ENCODE measurements at places on chromosomes 4 and X.

GRCh38 chr4:55920571-55920970 is 28.2 kb upstream of the CEP135 start:
- DNase-seq, result no peak

GRCh38 chr4:86496094-86497080 is 97.7 kb upstream of the PTPN13 start:
- no peak for DNase-seq

DNA sequence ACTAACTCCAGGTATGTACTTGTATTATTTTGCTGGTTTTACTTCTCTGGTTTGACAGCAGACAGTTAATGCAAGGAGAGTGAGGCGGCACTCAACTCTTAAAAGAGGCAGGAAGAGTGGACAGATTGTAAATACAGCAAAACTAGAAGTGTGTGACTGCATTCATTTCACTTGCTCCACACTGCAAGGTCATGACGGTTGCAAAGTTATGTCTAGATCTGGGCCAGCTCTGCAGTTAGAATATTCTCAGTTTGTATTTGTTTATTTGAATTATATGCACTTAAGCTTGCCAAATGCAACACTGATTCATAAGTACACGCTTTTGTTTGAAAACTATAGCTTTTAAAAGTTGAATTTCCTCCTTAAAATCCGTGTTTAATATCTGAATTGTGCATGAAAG is 148.9 kb downstream of the STIM2 start:
- DNase-seq, result no peak

GRCh38 chr4:120561648-120562047 is 360.9 kb downstream of the PRDM5 start:
- DNase-seq, result no peak

GRCh38 chr4:79881407-79881806 is 191.6 kb downstream of the ANTXR2 start:
- no peak for DNase-seq

DNA sequence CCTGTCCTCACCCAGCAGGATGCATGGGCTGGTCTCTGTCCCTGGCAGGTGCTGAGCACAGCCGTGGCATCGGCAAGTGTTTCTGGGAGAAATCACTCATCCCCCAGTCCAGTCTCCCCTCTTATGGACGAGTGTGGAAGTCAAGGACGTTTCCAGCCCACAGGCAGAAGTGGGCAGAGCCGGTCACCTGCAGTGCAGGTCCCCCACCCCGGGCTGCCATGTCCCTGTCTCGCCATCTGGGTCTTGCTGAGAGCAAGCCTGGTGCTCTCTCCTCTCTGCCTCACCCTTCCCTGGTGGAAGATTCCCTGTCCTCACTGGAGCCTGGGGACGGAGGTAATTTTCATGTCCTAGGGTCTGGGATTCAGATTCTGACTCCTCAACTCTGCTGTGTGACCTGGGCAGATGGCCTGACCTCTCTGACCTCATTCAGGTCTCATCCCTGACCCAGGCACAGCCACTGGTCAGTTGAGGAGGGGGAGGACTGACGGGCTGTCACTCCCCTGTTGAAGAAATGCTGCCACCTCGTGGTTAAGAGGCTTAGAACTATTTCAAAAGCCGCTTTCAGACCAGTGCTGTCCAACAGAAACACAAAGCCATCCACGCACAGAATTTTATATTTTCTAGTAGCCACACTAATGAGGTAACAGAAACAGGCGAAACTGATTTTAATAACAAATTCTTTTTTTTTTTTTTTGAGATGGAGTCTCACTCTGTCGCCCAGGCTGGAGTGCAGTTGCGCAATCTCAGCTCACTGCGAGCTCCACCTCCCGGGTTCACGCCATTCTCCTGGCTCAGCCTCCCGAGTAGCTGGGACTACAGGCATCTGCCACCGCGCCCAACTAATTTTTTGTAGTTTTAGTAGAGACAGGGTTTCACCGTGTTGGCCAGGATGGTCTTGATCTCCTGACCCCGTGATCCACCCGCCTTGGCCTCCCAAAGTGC is 1.8 kb downstream of the CPZ start:
- DNase-seq, result no peak

GRCh38 chr4:90234916-90235547 is 107.8 kb downstream of the CCSER1 start:
- no peak for DNase-seq

DNA sequence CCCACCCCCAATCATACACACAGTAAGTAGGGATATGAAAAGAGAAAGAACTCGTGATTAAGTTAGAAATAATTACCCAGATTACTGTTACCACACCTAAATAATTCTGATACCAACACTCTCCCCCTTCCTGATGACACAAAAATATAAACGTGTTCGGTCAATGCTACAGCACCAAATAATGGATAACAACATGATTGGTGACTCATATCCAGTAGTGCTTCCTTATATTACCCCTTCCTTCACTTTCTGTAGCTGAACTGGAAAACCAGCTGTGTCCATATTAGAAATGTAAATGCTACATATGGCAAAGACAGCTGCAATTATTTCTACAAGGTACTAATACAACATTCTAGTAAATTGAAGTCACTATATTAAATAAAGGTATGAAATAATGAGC is 20.8 kb downstream of the EIF4E start:
- DNase-seq, result no peak

DNA sequence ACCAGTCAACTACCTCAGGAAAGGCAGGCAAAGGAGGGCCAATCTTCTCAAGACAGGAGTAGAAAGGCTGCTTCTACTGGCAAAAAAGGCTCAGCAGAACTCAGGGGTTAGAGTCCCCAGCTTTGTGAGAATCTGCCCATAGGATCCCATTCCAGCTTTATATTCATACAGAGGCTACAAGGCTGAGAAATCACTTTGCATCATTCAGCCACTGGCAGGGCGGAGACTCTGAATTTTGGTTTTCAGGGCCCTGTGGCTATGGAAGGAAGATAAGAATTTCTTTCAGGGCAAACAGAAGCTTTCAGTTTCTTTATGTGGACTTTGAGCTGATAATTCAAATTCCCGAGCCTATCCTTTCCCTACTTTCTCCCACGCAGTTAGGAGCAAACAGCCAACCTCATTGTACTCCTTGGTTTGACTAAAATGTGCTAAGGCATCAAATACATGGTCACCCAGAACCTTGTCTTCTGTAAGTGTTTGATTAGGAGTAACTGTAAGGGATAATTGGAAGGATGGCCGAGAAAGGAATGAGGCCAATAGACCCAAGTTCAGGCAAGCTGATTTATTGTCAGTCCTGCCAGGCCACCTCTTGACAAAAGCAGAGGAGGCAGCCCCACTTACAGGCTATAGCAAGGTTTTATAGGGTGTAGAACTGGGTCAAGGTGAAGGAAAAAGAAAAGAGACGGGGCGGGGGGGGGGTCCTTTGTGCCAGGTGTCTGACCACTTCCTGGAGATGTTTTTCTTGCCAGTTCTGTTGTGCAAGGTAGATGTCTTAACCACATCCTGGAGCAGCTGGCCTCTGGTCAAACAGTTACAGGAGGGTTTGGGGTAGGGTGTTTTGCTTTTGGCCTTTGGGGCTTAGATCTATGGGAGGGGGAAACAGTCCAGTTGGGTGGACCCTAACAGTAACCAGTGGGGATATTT is 165.3 kb upstream of the PPP1R2C start:
- DNase-seq, result no peak

GRCh38 chr4:107870916-107871786 is 46.4 kb downstream of the SGMS2 start:
- DNase-seq, result no peak

DNA sequence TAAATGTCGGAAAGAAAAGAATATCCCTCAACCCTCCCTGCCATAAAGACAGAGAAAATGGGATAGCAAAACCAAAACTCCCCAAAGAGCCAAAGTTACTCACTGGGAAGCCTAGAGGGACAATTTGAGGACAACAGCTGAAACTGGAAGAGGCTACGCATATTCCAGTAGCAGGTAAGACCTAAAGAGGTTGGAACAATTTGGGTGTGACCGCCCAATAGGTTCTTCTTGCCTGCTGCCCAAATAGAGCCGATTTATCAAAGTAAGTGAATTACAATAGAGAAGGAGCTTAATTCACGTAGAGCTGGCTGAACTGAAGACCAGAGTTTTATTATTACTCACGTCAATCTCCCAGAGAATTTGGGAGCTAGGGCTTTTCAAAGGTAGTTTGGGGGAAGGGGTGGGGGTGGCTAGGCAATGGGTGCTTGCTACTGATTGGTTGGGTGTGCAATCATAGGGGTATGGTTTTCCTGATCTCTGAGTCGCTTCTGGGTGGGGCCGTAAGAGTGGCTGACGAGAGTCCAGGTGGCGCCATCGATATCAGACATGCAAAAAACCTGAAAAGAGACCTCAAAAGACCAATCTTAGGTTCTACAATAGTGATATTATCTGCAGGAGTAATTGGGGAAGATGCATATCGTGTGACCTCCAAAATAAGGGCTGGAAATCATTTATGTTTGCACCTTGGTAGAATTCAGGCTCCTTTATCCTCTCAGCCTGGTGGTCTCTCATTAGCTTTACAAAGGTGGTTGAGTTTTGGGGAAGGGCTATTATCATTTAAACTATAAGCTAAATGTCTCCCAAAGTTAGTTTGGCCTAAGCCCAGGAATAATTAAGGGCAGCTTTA is 39.0 kb upstream of the SLC7A3 start:
- DNase-seq, result no peak

DNA sequence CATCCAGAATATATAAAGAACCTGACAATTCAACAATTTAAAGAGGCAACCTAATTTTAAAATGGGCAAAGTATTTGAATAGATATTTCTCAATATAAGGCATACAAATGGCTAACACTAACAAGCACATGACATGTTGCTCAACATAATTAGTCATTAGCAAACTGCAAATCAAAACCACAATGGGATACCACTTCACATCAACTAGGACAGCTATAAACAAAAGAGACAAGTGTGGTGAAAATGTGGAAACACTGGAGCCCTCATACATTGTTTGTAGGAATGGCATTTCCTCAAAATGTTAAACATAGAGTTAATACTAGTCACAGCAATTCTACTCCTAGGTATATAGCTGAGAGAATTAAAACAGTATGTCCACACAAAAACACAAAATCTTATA is 96.7 kb downstream of the CORIN start:
- DNase-seq, result no peak

- no peak for DNase-seq
Measured at GRCh38 chr4:57191523-57192034, 81.4 kb upstream of the IGFBP7 start.

DNA sequence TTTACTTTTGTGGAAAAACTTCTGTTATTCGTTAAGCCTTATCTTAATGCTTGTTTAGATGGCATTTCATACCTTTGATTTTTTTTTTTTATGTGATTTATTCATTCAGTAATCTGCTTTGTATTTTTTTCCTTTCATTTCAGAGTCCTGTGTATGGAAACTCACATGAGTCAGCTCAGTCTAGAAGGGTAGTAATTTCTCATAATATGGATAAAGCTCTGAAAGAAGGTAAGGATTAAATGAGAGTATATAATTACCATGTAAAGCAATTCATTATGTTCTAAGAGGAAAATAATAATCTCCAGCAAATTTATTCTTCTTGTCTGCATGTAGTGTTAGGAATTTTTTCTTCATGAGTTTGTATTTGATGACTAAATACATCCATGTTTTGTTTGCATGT is 37.8 kb downstream of the SNX25 start:
- no peak for DNase-seq

DNA sequence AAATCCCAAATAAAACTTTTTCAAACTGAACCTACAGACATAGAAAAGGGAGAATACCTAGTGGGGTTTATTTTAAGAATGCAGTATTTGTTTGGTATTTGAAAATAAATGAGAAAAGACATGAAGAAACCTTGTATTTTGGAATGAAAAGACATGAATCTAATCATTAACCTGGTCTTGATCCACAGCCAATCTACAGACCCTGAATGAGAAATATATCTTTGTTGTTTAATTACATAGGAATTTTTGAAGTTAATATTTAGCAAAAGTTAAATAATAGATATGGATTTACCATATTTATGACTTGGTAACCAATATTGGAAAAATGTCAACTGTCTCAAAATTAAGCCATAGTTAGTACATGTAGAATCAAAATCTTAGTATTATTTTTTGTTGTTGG is 76.8 kb downstream of the MAGEA10 start:
- no peak for DNase-seq

DNA sequence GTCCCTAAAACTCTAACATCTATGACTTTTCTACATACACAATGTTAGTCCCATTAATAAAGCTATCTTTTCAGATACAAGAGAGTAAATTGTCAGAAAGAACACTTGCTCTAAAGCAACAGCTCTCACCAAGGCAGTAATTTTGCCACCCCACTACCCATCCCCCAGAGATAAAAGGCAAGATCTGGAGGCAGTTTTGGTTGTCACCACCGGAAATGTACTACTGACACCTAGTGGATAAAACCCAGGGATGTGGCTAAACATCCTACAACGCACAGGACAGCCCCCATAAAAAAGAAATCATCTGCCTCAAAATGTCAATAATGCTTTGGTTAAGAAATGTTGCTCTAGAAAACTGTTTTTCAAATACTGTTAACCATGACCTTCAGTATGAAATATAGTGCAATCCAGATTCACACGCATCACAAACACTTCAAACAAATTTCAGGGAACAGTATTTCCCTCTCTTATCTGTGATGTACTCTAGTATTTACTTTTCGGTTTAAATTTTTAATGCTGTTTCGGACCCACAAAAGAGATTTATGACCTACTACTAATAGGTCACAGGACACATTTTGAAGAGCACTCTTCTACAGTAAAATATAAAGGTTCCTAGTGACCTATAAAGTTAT is 5.1 kb downstream of the FBXL5 start:
- no peak for DNase-seq

- no peak for DNase-seq
Measured at GRCh38 chrX:110985470-110985869, 110.5 kb upstream of the PAK3 start.

GRCh38 chrX:15963858-15964257 is 109.2 kb upstream of the AP1S2 start:
- no peak for DNase-seq

DNA sequence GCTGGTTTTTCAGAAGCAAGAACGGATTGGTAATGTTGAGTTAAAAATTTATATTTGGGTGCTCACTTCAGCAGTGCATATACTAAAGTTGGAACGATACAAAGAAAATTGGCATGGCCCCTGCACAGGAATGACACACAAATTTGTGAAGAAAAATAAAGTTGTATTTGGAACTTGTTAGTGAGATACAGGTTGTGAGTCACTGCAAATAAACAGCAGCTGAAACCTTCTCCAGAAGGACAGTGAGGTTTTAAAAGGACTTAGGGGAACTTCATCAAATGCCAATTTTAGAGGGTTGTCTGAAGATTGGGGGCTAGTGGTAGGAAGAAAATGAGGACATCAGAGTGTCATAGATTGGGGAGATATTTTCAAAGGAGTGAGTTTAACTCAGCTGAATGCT is 79.7 kb upstream of the ELOVL6 start:
- DNase-seq, result no peak

- no peak for DNase-seq
Measured at GRCh38 chr4:69838977-69839376, 21.0 kb downstream of the SULT1E1 start.

- no peak for DNase-seq
Measured at GRCh38 chr4:72569719-72570235, 756 bp upstream of the ADAMTS3 start.

GRCh38 chr4:53019485-53020382 is 157.6 kb downstream of the RASL11B start:
- DNase-seq, result no peak
